ENCODE measurements at places on chromosomes 11 and 22. TPM values are rescaled to one million over a fixed set of nuclear protein-coding genes. Genes with fewer than 3 reads are reported as not detected.

DNA sequence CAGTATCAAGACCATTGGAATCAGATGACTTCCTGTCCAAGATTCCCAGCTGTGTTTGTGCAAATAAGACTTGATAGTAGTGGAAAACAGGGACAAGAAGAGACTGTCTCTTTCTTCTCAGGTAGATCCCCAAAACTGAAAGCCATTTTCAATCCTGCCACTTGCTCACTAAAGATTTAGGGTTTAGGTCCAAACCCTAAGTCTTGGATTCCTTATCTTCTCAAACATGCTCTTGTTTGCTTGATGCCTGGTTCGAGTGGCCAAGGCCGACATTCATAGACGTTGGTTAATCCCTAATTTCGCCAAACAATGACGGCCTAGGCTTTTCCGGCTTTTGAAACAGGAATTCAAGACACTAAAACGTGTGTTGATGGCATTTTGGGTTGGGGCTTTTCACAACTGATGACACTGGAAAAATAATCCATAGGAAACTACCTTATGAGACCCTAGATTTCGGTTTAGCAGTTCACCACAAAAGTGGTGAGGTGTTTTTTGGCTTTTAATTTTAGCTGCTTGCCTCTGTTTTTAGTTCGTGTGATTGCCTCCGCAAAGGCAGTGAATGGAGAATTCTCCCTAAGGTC, 1.0 kb upstream of the GTPBP1 start:
- no peak for DNase-seq

LRRC74B gene
- total RNA-seq: not detected

DNA sequence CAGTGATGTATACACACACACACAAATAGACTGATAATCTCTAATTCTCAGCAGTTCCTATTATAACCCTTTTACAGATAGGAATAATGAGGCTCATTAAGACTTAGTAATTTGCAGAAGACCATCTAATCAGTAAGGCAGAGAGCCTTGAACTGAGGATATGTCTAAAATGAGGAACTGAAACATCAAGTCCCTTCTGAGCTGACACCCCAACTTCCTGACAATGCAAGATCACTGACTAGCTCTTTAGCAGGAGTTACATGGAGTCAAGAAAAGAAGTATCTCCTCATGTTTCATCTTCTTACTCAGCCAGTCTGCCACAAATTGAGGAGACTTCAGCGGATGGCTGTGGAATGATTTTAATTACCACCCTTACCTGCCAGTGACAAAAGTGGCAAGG, 193.0 kb downstream of the MSANTD4 start:
- no peak for DNase-seq

- no peak for DNase-seq
Observed at GRCh38 chr11:77661670-77662069, 24.1 kb upstream of the CLNS1A start.

DNA sequence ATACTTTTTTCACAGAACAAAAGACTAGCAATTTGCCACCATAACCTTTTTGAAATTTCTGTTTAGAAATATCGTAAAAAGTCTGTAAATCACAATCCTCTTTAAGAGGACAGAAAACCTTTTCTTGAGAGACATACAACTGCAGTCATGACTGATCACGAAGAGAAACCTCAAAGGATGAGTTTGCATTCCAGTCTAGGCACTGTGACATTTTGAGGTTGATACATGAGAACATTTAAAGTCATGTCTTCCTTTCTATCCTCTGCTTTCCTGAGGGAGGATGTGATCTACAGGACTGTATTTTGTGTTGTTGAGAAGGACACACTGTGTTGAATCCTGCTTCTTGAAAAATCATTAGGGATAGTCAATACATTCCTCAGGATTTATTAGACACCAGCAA, 476.7 kb upstream of the CCDC179 start:
- DNase-seq: no peak

- no peak for DNase-seq
Observed at GRCh38 chr11:121703201-121703600, 250.4 kb upstream of the SORL1-AS1 start.

DNA sequence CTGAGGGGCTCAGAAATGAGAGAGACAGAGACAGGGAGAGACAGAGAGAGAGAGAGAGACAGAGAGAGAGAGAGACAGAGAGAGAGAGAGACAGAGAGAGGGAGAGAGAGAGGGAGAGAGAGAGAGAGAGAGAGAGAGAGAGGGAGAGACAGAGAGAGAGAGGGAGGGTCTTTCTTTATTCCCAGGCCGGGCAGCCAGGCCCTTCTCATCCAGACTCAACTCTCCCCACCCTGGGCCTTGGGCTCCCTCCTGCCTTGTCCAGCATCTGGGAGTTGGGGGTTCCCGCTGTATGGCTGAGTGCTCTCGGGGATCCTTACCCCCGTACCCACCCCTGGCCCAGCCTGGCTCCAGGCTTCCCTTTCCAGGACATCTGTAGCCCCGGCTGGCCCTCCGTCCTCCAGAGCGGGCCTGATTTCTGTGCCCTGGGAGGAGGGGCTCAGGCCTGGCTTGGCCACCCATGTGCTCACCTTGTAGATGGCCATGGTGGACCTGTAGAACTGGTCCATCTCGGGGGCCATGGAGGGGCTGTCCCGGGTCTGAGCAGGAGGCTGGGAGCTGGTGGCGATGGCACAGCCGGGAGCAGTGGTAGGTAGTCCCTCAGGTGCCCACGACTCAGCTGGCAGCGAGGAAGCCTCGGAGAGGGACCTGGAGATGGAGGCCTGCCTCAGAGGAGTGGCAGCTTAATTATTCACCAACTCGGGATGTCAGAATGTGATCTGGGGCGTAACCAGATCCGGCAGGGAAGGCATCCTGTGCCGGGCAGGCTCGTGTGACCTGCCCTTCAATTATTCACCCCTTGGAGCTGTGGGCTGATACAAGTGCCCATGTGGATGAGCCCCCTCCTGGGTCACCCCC, at the start of gene BAIAP2L2:
TSS of gene BAIAP2L2 (minus strand) at position 677 of the 855 bp plus-strand sequence. CDS start at position 518, 159 bp downstream.
- no peak for DNase-seq

GRCh38 chr11:17294033-17294432, 17.5 kb downstream of the NUCB2 start:
- no peak for DNase-seq

RHOD gene
- not detected for total RNA-seq

VPS11 gene
- 37.7 TPM for total RNA-seq

- no peak for DNase-seq
Observed at GRCh38 chr11:111476956-111477355, 35.2 kb downstream of the BTG4 start.

GRCh38 chr22:26548984-26549383, 36.7 kb upstream of the TFIP11 start:
- DNase-seq: no peak

MS4A7 gene
- 9.4 TPM for total RNA-seq

- no peak for DNase-seq
Observed at GRCh38 chr22:17597217-17597616, 31.3 kb downstream of the ATP6V1E1 start.

DNA sequence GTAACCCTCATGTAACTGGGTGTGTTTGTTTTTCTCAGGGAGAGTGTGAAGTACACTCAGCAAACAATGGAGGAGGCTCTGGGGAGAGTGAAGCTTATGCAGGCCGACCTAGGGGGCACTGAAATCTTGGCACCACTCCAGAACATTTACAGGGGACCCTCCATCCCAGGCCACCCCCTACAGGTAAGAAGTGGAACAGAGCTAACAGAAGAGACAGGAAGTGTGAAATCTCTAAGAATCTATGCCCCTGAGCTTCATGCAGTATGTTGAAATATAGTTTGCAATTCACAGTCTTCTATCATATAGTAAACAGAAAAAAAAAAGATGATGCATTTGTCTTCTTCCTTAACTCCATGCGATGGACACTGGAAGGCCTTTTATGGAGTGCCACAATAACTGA, 8.4 kb downstream of the VWA5A start:
- DNase-seq: no peak

CASP12 gene
- not detected for total RNA-seq

INS gene
- total RNA-seq: not detected

- DNase-seq: no peak
Observed at GRCh38 chr11:63567044-63567840, 4.1 kb upstream of the PLAAT2 start.

TIMP3 gene
- 95.3 TPM for total RNA-seq

POTEH gene
- total RNA-seq: not detected

- no peak for DNase-seq
Observed at GRCh38 chr11:44878711-44879110, 72.0 kb downstream of the TP53I11 start.

GRCh38 chr11:59841514-59841913, 3.8 kb downstream of the CBLIF start:
- DNase-seq: no peak

PKDREJ gene
- 0.07 TPM for total RNA-seq

DNA sequence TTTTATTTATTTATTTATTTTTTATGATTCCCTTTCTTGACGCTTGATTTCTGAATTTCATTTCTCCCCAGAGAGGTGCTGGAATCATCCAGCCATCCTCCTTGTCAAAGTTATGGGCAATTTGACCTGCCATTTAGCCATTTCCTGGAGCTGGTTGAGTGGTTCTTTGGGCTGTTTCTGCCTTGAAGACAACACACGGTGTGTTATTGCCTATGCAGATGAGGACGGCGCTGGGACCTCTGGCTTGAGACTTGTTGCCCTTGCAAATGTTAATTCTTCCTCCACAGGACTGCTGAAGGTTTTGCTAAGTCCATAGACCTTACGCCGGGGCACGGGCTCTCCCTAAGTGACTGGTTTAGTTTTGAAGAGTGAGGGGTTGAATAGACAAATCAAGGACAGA, 147.9 kb upstream of the PLET1 start:
- no peak for DNase-seq

DNA sequence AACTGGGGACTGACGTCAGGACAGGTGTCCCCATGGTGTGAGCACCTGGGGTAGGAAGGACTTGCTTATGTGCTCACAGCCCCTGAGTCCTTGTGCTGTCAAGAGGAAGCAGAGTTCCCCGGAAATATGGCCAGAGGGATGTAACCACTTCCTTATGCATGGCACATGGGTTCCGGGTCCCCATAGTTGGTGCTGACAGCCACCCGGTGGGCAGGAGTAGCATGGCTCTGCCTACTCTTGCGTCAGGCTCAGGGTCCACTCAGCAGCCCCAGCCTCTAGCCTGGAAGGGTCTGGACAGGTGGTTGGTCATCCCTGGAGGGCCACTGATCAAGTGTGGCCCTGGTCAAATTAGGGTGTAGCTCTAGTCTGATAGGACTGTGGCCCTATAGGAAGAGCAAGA, 42.8 kb upstream of the CCND1 start:
- no peak for DNase-seq

Data from dorsolateral prefrontal cortex (tissue), 122 donors.